Stimulated activated CD8-positive, alpha-beta memory T cell treated with anti-CD3 and anti-CD28 coated beads, Interleukin-2, amount 100 ng/mL, for 1 hour (primary cell): ENCODE measurements at places on chromosomes 1 and 21.

- no peak for DNase-seq
Observed at GRCh38 chr1:29576510-29576909, 340.2 kb downstream of the PTPRU start.

- DNase-seq: no peak
Observed at GRCh38 chr1:1799716-1800115, 21.4 kb upstream of the NADK start.

GRCh38 chr1:119565131-119565772 lies 58.2 kb downstream of the HSD3B1 start:
- no peak for DNase-seq

GRCh38 chr1:53593758-53594380 lies 134.7 kb downstream of the DMRTB1 start:
- DNase-seq: no peak

GRCh38 chr1:199040076-199040905 lies 401.5 kb downstream of the PTPRC start:
- DNase-seq: no peak

- no peak for DNase-seq
Observed at GRCh38 chr1:198544265-198544664, 3.8 kb upstream of the ATP6V1G3 start.

DNA sequence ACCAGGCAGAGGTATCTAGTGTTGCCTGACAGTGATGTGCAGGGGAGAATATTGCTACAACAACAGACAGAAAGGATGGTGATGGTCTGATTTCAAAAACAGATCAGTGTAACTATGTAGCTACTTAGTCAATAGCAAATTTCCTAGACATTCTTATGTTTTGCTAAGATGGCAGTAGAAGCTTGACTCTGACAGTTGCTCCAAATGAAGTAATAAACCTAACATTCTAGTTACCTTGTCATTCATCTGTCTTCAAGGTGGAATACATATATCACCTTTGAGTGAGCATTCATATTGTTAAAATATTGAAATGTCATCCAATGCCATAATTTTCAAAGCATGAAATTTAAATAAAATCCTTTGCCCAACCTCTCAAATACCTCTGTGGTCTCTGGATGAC lies 617.4 kb downstream of the USP25 start:
- DNase-seq: no peak

- DNase-seq: no peak
Observed at GRCh38 chr21:33430858-33431257, 27.6 kb downstream of the IFNGR2 start.

- DNase-seq: no peak
Observed at GRCh38 chr1:110860174-110860573, 12.8 kb upstream of the CD53 start.

DNA sequence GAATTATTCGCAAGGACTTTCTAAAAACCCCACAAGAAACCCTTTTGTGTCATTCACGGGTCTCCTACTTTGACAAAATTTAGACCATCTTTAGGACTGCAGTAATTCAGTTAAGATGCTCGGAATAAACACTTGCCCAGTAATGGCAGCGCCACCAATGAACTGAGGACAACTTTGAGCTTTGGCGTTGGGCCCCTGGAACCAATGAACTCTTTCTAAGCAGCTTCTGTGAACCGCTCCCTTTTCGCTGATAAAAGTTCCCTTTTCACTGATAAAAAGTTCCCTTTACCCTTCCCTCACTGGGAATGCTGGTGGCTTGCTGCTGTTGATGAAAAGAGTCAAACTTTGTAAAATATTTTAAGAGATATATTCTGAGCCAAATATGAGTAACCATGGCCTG lies 1.5 kb upstream of the MRPL55 start:
- DNase-seq: no peak

GRCh38 chr1:228669242-228669585 lies 66.1 kb upstream of the RHOU start:
- no peak for DNase-seq

GRCh38 chr1:220594356-220594755 lies 66.4 kb downstream of the MARK1 start:
- DNase-seq: no peak

GRCh38 chr1:7410156-7410555 lies 360.9 kb upstream of the VAMP3 start:
- DNase-seq: no peak

DNA sequence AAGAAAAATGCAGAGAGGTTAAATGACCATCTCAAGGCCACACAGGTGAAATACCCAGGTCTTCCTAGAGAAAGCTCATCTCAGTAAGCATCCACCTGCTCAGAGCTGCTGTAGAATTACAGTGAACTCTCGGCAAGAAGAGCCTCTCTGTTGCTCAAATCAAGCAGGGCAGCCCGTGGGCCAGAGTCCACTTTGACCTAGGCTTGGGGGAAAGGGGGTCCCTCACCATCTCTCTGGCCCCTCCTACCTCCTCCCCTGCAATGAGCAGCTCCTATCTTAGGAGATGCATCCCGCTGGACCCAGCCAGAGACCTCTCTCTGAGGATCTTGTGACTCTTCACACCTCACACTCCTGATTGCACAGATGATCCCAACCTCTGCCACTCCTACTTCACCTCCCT lies 364.7 kb downstream of the PTPRU start:
- DNase-seq: no peak

DNA sequence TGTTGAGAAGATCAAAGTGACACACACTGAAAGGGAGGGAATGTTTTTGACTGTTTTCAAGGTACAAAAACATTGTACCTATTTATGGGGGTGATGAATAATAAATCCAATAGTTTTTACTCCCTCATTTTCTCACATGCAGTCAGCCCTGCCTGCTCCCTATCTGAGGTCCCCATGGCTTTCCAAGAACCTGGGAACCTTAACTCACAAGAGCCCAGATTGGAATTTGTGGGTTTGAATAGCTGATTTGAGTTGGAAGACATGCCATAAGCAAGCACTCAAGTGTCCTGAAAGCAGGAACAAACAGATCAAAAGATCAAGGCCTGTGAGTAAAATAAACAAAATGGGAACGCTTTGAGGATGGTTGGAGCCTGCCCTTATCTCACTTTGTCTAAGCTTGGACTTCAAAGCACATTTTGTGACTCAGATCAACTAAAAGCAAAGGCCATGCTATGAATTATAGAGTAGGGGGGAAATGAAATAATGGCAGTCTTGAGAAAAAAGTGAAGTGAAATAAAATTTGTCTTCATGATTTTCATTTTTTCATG lies 136.6 kb downstream of the LYPLAL1 start:
- DNase-seq: no peak

DNA sequence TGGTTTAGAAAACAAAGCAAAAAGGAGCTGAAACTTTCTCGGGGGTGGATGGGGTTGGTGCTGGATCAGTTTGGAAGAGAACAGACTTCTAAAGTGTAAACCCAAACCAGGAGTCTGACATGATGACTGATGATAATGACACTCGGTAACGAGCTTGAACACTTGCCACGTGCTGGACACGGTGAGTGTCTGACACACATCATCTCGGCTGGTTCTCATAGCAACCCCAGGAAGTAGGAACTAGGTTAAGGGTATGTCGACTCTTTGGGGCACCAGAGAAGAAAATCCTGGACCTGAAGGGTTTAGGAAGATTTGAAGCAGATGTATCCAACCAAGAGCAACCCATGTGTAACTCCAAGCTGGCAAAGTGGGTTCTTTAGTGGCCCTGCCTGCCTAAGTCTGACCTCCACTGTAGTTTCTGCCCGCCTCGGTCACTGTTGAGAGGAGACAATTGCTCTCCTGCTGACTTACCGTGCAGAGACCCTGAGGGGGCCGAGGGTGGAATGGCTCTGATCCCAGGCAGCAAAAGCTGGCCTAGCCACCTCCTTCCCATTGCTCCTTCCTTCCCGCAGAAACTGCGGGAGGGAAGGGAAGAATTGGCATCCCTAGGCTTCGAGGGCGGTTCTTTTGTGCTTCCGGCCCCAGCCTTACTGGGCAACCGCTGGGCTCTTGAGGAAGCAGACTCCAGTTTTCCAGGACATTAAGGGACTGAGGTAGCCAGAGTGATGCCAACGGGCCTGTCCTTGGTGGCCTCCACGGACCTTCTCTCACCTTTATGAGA lies 156.0 kb downstream of the TOMM20 start:
- DNase-seq: no peak

- no peak for DNase-seq
Observed at GRCh38 chr1:188302746-188303145, 1474.0 kb downstream of the PLA2G4A start.

GRCh38 chr1:47935163-47935562 lies 62.0 kb downstream of the TRABD2B start:
- DNase-seq: no peak

DNA sequence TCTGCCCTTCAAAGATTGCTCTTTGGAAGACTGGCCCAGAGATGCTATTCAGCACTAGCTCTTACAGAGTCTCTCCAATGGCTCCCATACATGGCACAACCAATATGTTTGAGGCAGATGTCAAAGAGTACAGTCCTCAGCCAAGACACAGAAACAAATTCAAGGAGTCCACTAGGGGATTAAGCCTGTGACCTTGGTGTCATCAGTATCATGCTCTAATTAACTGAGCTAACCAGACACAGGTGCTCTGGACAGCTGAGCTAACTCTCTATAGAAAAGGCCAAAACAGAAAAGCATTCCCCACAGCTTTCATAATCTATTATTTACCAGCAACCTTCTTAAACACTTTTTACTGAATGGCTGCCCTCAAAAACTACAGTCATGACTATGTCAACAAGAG lies 666.0 kb upstream of the PLXNA2 start:
- no peak for DNase-seq

DNA sequence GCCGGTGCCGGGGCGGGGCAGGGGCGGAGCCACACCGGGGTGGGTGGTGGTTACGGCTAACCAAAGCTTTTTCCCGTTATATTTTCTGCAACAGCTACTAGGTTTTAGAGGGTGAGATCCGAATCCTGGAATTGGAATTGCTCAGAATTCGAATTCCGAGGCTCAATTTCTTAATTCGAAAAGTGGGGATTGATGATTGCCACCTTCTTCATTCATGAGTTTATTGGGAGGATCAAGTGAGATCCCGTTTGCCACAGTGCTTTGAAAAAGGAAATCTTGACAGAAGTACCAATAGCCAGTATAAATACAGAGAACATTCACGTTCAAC lies 207 bp upstream of the SVBP start:
- no peak for DNase-seq

DNA sequence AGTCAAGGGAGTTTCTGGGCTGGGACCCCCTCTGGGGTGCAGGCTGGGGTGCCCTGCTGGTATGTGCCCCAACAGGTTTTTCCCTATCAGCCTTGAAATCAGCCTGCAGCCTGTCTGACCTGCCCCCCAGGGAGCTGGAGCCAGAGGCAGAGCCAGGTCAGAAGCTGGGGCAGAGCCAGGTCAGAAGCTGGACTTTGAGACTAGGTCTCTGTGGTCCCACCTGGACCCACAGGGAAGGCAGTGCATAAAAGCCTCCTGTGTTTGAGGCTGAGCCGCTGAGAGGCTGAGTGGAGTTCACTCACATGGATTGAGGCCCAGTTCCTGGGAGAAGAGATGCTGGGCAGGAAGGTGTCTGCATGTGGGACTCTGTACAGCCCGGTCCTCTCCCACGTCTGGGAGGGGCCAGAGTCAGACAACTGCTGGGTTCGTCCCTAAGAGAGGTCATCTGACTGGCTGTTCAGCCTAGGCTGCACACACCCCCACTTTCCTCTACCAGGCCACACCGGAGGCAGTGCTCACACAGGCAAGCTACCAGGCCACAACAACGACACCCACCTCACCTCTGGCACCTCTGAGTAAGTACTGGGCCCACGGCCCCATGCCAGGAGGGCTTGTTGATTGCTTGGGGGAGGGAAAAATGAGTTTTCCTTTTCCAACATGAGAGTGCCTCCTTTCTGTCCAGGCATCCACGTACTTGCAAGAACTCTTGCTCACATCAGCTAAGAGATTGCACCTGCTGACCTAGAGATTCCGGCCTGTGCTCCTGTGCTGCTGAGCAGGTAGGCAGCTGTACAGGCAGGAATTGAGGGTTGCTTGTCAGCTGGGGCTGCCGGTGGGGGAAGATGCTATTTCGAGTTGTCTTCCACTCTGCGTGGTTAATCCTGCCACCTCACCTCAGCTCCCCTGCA lies at the start of gene ANXA9:
Gene ANXA9, plus strand, starts transcription at position 488 of the 908 bp plus-strand sequence. CDS start 814 bp downstream, outside the sequence.
- DNase-seq: no peak

DNA sequence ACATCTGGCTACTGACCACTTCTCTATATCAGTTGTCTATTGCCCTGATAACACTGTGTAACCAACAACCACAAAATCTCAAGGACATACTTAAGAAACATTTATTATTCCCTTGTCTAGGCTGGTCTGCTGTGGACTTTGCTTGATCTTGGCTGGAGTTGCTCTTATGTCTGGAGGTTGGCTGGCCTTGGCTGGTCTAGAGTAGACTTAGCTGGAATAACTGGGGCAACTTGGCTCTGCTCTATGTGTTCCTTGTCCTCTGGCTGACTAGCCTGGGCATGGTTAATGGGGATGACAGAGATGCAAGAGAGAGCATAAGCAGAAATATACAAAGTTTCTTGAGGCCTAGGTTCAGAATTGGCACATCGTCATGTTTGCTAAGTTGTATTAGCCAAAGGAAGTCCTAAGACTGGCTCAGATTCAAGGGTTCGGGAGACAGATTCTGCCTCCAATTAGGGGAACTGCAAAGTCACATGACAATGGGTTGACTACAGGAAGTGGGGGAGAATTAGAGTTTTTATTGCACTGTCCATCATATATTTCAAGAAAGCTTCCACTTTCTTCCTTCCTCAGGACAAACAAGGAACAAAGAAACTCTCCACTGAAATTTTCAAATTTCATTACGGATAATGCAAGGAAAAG lies 61.4 kb upstream of the HMCN1 start:
- no peak for DNase-seq

GRCh38 chr1:81121306-81121705 lies 679.4 kb upstream of the ADGRL2 start:
- no peak for DNase-seq

GRCh38 chr1:8406960-8407359 lies 89.0 kb downstream of the SLC45A1 start:
- DNase-seq: no peak

DNA sequence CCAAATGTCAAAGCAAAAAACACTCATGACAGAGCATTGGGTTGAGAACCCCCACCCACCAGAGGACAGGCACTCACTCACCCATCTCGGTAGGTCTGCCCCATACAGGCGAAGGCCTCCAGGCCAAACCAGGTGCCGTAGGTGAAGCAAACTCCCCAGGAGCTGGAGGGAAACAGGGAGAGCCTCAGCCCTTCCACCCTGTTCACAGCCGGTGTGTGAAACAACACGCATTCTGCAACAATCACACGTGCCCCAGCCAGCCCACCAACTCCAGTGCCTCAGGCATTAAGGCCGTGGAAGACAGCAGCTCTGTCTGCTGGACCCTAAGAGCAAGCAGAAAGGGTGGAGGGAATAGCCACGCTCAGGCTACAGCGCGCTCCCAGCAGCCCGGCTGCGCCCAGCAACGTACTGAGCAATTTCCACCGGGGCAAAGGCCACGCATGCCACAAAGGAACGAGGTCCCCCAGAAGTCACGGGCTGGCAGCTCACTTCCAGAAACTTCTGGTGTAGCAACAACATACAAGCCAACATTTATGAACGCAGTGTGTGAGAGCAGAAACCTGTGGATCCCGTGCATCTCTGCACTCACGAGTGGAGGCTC lies 11.4 kb upstream of the SPATC1L start:
- no peak for DNase-seq

GRCh38 chr1:63642901-63643300 lies 49.7 kb downstream of the PGM1 start:
- no peak for DNase-seq

GRCh38 chr1:203342192-203342940 lies 8.6 kb downstream of the FMOD start:
- DNase-seq: no peak

- no peak for DNase-seq
Observed at GRCh38 chr1:25095635-25096200, 136.6 kb downstream of the SYF2 start.
